HT1080 (cell line): ENCODE measurements at places on chromosomes 5 and 9.

DNA sequence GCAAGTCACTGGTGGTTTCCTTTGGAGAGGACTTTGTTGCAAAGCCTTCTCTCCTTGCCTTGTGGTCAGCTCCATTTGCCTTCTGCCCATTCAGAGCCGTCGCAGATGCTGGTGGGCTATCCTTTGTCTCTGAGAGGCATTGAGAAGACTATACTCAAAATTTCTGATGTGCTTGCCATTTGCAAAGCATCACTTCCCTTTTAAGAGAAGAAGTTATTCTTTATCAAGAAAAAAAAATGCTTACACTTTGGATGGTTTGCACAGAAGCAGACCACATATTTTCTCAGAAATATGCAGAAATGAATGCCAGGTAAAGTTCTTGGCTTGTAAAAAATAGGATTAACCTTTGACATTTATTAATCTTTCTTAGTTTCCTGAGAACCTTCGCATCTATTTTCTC, 195.8 kb upstream of the KLF4 start:
- DNase-seq = no peak

DNA sequence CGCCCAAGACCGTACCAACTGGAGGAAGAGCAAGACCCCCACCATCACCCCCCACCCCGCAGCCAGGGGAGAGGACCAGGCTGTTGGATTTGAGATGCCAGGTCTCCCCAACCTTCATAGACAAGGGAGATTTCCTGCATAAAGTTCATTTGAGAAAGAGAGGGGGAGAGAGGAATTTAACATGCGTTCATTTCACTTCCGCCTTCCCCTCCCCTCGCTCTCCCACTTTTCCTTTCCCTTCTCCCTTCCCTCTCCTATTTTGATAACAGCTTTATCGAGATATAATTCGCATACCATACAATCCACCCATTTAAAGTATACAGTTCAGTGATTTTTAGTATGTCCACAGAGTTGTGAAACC, 4.2 kb upstream of the NKX2-5 start:
- no peak for DNase-seq

DNA sequence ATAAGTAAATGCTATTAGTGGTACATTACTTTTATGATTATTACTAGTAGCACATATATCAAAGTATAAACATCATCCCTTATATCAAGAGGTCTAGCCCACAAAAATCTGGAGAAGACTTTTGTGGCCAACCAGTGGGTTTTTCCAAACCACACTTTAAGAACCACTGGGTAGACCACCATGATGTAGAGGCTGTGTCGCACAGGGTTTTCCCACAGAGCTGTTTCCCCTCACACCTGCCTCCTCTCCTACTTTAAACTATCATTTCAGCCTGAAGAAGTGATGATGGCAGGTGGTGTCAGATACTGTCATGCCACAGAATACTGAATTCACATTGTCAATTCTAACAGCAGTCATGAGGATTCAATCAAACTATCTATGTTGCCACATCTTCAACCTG, 109.2 kb downstream of the FBXW11 start:
- DNase-seq = no peak

DNA sequence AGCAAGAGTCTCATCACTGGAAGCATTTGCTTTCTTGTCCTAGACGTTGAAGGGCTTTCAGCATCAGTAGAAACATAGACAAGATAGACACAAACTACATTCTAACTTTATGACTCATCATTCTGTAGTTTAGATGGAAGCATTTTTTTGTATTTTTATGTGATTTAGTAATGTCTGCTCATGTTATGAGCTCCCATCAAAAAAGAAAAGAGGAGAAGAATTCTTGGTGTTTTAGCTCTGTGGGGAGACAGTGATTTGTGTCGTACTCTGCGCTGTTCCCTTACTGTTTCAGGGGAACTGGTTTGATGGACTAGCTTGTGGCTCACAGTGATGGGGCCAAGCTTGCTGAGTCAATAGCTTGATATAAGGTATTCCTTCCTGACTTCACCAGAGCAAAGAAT, 159.2 kb upstream of the WWC1 start:
- peak; percentile 13 for DNase-seq

DNA sequence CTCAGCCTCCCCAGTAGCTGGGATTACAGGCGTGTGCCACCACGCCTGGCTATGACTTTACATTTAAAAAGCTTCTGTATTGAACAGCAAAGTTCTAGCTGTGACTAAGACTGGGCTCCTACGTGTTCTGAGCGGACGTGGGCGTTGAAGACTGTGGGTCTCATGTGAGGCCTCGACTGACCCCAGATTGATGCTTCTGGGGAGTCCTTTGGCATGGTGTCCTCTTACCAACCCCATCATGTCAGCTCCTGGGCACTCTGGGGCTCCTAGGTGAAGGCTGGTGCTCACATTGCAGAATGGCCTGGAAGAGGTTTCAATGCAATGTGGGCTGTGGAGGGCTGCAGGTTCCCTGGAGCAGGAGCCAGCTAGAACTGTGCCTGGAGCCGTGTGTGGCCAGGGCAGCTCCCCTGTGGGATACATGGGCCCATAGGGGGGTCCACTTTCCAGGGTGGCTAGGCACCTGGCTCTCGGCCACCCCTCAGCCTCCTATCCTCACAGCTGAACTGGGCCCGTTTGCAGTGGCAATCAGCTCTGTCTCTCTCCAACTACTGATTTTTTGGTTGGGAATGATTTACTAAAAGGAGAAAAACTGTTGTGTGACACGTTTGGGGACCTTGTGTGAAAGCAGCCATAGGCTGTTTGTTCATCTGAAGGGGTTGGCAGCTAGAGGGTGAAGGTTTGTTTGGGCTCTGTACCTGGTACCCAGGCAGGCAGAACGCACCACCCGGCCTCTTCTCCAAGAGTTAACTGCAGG, 29.7 kb downstream of the SLC25A25 start:
- no peak for DNase-seq

GRCh38 chr5:54942064-54942778, 43.2 kb downstream of the ESM1 start:
- no peak for DNase-seq

- DNase-seq = no peak
Measured at GRCh38 chr5:169809281-169809680, 171.0 kb downstream of the INSYN2B start.

GRCh38 chr5:139390639-139391569, 1.2 kb upstream of the MZB1 start:
- DNase-seq = no peak

DNA sequence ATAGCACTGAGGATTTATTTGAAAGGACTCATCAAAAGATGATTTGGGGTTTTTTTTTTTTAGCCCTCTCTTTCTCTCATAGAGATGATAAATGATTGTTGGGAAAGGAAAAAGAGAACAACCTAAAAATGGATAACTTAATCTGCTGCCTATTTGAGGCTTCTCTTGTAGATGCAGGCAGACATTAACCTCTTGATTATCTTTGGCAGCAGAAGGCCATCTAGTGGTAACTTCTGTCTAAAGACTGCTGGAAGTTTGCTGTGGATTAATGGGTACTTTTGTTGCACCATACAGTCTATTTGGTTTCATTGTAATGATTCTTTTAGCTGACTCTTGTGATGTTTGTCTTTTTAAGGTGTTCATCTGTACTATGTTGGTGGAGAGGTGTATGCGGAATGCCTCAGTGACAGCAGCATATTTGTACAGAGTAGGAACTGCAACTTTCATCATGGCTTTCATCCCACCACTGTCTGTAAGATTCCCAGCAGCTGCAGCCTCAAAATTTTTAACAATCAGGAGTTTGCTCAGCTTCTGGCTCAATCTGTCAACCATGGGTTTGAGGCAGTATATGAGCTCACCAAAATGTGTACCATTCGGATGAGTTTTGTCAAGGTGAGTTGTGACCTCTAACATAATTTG, 18.8 kb downstream of the SMIM32 start:
- peak; percentile 55 for DNase-seq
